Stimulated activated CD8-positive, alpha-beta memory T cell treated with anti-CD3 and anti-CD28 coated beads, Interleukin-7, amount 100 ng/mL, for 48 hours (primary cell): ENCODE measurements at places on chromosomes 12 and 14.

DNA sequence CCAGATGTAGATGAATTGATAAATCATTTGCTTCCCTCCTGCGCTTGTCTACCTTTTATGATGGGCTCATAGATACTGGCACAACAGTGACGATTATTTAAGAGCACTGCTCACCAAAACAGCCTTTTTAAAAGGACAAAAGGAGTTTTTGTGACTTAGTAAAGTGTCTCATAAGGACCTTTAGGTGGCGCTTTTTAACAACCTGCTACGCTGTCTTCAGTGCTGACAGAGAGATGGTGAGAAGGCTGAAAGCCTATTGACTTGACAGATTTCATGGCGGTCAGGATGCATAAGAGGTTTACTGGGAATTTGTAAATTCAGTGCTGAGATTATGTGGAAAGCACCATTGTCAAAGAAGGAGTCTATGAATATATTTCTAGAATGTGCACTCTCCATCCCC lies 87.6 kb downstream of the SLC15A5 start:
- no peak for DNase-seq

GRCh38 chr12:93314177-93314497 lies 63.6 kb upstream of the NUDT4 start:
- DNase-seq: no peak

GRCh38 chr14:101454229-101454628 lies 107.1 kb upstream of the DIO3 start:
- DNase-seq: no peak

DNA sequence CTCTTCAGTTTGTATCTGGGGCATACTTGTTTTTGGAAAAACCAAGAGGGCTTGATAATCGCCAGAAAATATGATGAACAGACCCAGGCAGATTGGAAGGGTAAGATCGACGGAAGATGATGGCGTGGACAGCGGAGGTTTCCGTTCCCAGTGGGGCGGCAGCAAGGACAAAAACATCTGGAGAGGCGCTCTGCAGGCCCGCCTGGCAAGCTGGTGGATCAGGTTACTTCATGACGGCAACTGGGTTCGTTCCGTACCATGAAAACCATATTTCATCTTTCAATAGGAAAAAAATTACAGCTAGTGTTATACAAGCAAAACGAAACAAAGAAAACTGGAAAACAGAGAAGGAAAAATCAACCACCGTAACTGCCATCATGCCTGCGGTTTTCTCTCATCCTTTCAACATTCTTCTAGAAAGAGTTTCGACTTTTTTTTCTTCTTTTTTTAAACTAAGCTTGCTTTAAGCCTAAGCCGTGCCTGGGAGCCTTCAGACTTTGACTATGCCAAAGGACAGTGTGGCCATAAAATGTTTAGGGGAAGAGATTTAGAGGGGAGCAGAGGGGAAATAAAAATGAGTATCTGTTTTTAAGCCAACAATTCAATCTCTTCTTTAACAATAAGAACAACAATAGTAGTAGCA lies 210.5 kb downstream of the FOXN3 start:
- DNase-seq: no peak

DNA sequence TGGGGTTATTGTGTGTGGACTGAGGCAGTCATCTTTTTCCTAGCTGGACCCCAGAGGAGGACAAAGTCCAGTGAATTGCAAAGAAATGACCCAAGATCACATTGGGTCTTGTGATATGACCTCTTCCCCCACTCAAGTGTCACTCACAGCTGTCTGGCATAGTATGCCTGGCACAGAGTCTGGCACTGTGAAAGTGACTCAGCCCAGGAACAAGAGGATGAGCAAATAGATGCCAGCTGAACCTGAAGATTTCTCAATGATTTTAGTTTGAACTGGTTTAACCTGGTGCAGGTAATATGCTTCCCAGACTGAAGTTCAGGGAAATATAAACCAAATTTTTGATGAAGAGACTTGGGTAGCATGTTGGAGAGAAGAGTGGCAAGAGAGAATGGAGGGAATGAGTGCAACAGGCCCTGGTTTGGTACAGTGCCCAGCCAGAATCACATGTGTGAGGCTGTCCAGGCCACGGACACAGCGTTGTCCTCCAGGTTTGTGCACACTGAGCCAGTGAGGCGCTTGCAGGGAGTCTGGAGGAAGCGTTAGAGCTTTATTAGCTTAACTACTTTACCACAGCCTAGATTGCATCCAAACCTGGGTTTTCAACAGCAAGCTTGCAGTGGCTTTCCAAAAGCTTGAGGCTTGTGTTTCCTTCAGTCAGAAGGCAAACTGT lies 332.9 kb downstream of the NUAK1 start:
- no peak for DNase-seq

DNA sequence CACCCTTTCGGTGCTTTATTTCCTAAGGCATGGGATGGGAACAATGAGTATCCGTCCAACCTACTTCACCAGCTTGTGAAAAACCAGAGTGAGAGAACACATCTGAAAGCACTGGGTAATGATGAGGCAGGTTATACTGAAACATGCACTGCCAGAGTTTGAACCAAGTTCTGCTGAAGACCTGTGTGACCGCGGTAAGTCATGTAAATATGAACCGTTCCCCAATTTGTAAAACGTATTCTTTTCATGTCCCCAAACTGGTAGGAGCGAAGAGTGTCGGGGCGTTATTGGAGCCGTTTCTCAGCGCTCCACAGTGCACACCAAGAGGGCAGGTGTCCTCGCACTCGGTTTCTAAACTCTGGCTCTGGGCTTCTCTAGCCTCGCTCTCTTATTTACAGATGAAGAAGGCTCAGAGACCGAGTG lies 788 bp upstream of the NGDN start:
- no peak for DNase-seq

- DNase-seq: no peak
These were observed 182.5 kb downstream of the ZFP36L1 start for GRCh38 chr14:68610251-68610793.

DNA sequence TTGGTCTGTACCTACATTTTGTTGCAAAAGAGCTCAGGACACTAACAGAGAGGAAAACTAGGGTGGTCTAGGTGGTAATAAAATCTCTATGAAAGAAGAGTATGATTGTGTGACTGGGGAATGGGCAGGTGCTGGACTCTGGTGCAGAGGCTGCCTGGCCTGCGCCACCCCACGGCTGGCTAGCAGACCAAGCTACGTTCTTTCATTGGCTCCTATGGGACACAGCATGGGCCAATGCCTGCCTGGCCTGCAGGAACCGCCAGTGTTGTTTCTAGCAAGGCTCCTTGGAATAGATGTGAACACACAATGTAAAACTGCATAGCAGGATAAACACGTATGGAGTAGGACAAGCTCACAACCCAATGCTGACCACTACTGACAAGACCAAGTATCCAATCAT lies 51.7 kb upstream of the CORO1C start:
- no peak for DNase-seq

DNA sequence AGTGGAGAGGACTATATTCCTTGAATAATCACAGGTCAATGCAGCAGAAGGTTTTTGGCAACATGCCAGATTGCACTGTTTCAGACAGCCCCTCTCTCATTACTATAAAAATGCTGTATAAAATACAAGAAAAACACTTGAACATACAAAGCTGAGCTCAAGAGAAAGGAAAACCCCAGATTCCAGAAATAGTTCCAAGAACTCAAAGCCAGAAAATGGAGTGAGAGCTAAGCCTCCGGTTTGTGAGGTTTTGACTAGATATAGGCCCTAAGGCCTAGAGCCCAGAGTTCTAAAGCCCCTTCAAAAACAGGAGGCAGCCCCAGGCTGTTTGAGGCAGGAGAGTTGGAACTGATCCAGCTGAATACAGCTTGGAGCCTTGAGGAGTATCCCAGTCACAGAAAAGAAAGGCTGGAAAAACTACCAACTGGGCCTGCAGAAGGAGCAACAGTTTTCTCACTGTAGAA lies 29.4 kb upstream of the ACTN1 start:
- DNase-seq: no peak

GRCh38 chr12:108806921-108807320 lies 50.5 kb downstream of the SSH1 start:
- no peak for DNase-seq

DNA sequence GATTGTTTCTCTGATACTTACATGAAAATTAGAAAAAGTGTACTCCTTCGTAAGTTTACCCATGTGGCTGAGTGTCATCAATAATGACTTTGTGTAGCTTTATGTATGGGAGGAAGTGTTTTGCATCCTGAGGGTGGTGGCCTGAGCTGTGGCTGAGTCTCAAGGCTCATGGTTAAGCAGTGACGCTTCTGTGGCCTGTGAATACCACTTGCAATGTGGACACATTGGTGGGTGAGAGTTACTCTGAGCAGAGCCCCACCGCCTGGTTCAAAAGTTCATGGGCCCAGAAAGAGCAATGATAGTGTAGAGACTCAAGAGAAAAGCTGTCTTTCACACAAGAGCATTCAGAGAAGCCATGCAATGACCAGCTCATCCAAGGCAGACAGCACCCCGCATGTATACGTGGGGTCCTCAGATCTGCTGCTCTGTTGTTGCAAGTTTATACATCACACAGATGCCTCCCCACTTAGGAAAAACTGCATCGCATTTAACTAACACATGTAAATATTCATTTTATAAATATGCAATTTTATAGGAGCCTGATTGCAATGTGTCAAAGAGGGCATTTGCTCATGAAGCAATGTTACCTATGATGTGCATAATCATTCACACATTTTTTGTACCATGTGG lies 55.1 kb upstream of the FRMD6 start:
- DNase-seq: no peak

DNA sequence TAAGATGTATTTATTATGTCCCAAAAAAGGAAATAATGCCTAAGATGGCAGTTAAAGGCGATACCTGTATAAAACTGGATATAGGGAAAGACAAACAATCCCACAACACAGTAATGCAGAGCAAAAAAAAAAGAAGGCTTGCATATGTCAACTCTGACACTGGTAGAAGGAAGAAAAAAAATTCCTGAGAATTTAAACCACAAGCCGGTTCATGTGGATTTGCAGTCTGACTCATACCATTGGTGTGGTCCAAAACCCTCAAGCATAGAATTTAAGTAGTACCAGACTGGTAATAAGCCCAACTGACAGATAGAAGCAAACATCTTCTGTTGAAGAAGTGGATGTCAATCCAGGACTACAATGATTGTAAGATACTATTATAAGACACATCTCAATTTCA lies 7.2 kb downstream of the DNAI7 start:
- DNase-seq: no peak
